ENCODE measurements at places on chromosomes 6 and 20.

DNA sequence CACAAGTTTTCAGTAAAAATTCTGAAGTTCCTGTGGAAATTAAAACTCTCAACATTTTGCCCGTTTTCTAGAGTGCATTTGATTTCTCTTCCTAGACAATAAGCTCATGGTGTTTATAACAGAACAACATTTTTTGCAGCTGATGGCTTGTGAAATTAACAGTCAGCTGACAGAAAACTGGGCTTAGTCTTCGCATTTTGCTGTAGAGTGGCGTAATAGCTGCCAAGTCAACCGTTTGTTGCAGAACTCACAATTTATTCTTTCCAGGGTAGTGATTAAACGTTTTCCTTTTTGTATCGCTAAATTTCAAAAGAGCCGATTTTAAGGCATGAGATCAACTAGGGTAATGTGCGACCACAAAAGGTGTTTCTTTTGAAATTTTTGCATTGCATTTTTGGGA lies 1.4 kb downstream of the SPO11 start:
- no peak for DNase-seq

DNA sequence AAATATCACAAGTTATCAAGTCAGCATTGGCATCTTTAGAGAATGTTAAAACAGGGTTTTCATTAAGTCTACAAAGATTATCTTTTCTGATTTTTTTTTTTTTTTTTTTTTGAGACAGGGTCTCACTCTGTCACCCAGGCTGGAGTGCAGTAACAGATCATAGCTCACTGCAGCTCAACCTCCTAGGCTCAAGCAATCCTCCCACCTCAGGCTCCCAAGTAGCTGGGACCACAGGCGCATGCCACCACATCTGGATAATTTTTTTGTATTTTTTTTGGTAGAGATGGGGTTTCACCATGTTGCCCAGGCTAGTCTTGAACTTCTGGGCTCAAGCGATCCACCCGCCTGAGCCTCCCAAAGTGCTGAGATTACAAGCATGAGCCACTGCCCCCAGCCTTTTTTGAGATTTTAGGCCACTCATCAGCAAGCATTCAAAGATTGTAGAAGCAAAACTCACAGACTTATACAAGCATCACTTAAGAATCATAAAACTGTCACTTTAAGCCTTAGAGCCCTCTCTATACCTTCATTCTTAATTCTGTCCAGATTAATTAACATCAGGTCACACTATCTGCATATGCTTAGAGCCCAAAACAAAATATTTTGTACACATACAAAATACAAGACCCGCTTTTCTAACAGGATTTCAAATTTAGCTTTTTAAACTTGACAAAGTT lies 32.6 kb downstream of the NCOA6 start:
- no peak for DNase-seq

DNA sequence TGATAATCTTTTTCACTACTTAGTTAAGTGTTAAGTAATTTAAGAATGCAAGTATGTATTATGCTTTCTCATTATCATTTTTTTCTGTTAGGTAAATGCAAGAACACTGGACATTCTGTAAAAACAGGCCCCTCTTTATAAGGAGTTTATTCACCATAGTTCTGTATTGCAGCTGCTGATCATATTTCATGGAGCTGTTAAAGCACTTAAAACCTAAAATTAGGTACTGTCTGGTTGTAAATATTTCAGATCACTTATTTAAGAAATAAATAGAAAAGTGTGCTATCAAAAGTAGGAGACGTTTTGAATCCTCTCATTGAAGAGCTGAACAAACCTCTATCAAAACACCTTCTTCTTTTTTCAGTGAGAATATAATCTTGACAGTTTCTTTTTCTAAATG lies 3.9 kb downstream of the EYA4 start:
- no peak for DNase-seq

DNA sequence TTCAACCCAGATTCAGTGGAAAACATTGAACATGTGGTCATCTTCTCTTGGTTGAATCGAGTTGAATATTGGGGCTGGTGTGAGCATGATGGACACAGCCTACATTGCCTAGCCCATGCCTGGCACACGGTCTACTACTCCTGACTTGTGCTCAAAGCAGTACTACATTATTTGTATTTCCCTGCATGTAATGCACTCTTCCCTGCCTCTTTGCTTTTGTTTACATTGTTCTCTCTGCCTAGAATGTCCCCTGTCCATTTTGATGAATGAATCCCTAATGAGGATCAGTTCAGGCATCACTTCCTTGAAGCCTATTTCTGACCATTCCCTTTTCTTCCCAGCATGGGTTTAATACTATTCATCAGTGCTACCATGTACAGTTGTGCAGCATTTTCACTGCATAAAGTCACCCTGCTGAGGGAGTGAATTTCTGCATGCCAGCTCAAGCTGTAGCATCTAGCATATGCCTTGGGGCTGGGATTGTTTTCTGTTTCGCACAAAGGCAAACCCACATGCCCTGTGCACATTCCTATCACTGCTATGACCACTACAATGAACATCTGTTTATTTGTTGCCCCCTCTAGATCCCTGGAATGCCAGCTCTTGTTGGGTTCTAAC lies 75.3 kb upstream of the CCN6 start:
- DNase-seq: no peak

DNA sequence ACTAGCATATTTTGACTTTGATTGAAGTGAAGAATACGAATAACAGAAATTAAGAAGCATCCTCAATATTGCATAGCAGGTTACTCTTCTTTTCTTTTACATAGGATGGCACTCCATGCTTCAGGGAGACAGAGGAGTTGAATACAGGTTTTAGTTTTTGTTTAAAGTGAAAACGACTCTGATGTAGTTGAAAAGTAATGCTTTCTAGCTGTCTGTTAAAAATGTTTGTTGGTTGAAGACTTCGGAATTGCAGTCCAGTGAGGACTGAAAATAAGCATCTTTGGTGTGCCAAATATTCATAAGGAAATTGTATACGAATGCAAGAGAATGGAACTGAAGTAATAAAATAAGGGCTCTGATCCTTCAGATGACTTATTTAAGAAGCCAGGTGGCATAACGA lies 618 bp upstream of the SLC16A10 start:
- DNase-seq: no peak

DNA sequence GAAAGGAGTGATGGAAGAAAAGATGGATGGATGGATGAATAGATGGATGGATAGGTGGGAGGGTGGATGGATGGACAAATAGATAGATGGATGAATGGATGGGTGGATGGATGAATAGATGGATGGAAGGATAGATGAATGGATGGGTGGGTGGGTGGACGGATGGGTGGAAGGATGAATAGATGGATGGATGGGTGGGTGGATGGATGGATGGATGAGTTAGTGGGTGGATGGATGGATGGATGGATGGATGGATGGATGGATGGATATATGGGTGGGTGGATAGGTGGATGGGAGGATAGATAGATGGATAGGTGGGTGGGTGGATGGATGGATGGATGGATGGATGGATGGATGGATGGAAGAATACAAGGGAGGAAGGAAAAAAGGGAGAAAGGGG lies 82.2 kb downstream of the ATXN1 start:
- no peak for DNase-seq

GRCh38 chr20:33825340-33826269 lies 14.5 kb downstream of the CHMP4B start:
- no peak for DNase-seq
